ENCODE measurements at places on chromosomes 16 and 17. TPM values are rescaled to one million over a fixed set of nuclear protein-coding genes. Genes with fewer than 3 reads are reported as not detected.

- H3K4me1 ChIP-seq, result peaks cover 9% of the 10 kb centered on the region
- H3K4me3 ChIP-seq, result no peak overlapping the region
- no peaks in the 10 kb centered on the region for H3K36me3 ChIP-seq
- DNase-seq, result no peak
- H3K27ac ChIP-seq, result no peak overlapping the region
- no peaks in the 10 kb centered on the region for H3K27me3 ChIP-seq
These were observed 14.6 kb downstream of the ADCY7 start for GRCh38 chr16:50280932-50281331.

- no peaks in the 10 kb centered on the region for H3K4me1 ChIP-seq
- H3K27ac ChIP-seq, result no peak overlapping the region
- no peak for DNase-seq
- no peaks in the 10 kb centered on the region for H3K27me3 ChIP-seq
These were observed 14.2 kb downstream of the C16orf90 start for GRCh38 chr16:3480901-3481695.

GRCh38 chr17:40460968-40461731, 17.9 kb downstream of the IGFBP4 start:
- no peak overlapping the region for H3K4me3 ChIP-seq
- H3K4me1 ChIP-seq, result peaks cover 25% of the 10 kb centered on the region
- no peak for DNase-seq

GRCh38 chr16:11251525-11252481, 4.2 kb downstream of the SOCS1 start:
- no peaks in the 10 kb centered on the region for H3K27me3 ChIP-seq
- H3K4me1 ChIP-seq, result no peaks in the 10 kb centered on the region
- no peak overlapping the region for H3K4me3 ChIP-seq
- H3K36me3 ChIP-seq, result peaks cover 2% of the 10 kb centered on the region
- DNase-seq, result peak; percentile 39

DNA sequence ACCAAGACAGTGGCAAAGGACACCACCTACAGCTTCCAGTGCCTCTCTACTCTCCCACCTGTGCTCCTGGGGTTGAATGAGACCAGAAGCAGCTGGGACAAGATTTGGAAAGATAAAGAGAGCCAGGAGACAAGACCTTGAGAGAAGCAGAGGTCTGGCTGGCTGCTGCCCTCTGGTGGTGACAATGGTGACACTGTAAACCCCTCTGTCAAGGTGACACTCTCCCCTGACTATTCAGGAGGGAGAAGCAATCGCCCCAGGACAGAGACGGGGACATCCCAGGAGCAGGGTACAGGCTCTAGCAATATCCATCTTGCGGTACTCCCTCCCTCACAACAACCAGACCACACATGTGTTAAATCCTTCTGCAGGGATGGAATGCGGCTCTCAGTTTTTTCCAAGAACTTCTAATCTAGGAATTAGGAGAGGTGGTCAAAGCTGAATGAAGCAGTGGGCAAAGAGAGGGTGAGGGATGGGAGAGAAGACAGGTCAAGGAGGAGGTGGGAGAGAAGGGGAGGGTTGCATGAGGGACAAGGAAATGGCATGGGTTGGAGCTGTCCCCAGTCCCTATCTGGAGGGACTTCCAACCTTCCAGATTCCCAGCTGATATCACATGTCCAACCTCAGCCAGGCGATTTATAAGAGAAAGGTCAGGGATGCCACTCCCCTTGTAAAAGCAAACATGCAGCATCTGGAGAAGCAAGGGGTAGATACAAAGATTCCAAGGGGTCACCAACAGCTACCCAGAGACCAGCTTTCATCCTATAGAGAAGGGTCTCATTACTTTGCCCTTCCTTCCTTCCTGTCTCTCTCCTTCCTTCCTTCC, 2.9 kb downstream of the PHOSPHO1 start:
- peaks cover 3% of the 10 kb centered on the region for H3K36me3 ChIP-seq
- no peak overlapping the region for H3K4me3 ChIP-seq
- H3K27me3 ChIP-seq, result no peaks in the 10 kb centered on the region
- no peaks in the 10 kb centered on the region for H3K4me1 ChIP-seq
- H3K27ac ChIP-seq, result no peak overlapping the region
- DNase-seq, result peak; percentile 77

- H3K27ac ChIP-seq, result no peak overlapping the region
- H3K4me1 ChIP-seq, result no peaks in the 10 kb centered on the region
- H3K4me3 ChIP-seq, result no peak overlapping the region
- no peaks in the 10 kb centered on the region for H3K27me3 ChIP-seq
These were observed 782.9 kb upstream of the SOX9 start for GRCh38 chr17:71337938-71338337.

- no peaks in the 10 kb centered on the region for H3K36me3 ChIP-seq
- H3K27me3 ChIP-seq, result no peaks in the 10 kb centered on the region
- no peak overlapping the region for H3K27ac ChIP-seq
- H3K4me1 ChIP-seq, result peaks cover 3% of the 10 kb centered on the region
- peak; percentile 1 for DNase-seq
These were observed 643.5 kb downstream of the CDH11 start for GRCh38 chr16:64478252-64478906.

- H3K4me3 ChIP-seq, result no peak overlapping the region
- H3K27me3 ChIP-seq, result no peaks in the 10 kb centered on the region
- peaks cover 3% of the 10 kb centered on the region for H3K4me1 ChIP-seq
- DNase-seq, result no peak
- no peak overlapping the region for H3K27ac ChIP-seq
- H3K36me3 ChIP-seq, result no peaks in the 10 kb centered on the region
These were observed 26.9 kb upstream of the ACSF3 start for GRCh38 chr16:89066721-89067120.

GRCh38 chr16:15990902-15991301, 41.5 kb downstream of the ABCC1 start:
- no peak overlapping the region for H3K27ac ChIP-seq
- no peak overlapping the region for H3K4me3 ChIP-seq
- no peaks in the 10 kb centered on the region for H3K27me3 ChIP-seq
- no peaks in the 10 kb centered on the region for H3K36me3 ChIP-seq

The EVPLL gene
- polyA plus RNA-seq, result 0.54 TPM

- peaks cover 50% of the 10 kb centered on the region for H3K4me1 ChIP-seq
- peak; percentile 50 for DNase-seq
- peaks cover 43% of the 10 kb centered on the region for H3K36me3 ChIP-seq
- H3K27me3 ChIP-seq, result no peaks in the 10 kb centered on the region
- H3K4me3 ChIP-seq, result peak overlapping the region; percentile 58
These were observed 119.1 kb upstream of the SMURF2 start for GRCh38 chr17:64781014-64781756.

The SP6 gene
- polyA plus RNA-seq, result 1.6 TPM

DNA sequence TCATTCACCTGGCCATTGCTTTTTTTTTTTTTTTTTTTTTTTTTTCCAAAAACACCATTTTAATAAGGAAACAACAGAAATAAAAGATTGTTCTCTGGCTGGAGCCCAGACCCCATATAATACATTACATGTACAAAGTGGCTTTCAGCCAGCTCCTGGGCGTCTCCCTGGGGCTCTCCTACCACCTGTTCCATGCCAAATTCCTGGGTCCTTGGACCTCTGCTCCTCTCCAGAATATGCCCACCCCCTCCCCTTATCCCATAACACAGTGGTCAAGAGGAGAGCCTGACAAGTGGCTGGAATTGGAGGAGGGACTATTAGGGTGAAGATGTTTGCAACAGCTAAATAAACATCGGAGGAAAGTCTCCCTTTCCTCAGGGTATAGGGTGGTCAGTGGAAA, 3.6 kb upstream of the PHF12 start:
- no peaks in the 10 kb centered on the region for H3K36me3 ChIP-seq
- no peak for DNase-seq
- no peaks in the 10 kb centered on the region for H3K27me3 ChIP-seq
- H3K4me1 ChIP-seq, result peaks cover 6% of the 10 kb centered on the region

- H3K4me1 ChIP-seq, result no peaks in the 10 kb centered on the region
- DNase-seq, result peak; percentile 56
- H3K27ac ChIP-seq, result peak overlapping the region; percentile 25
- H3K36me3 ChIP-seq, result no peaks in the 10 kb centered on the region
These were observed 40.9 kb downstream of the CBFA2T3 start for GRCh38 chr16:88936008-88936555.

The RNF167 gene
- polyA plus RNA-seq, result 119 TPM

The IGFALS gene
- 0.22 TPM for polyA plus RNA-seq

The KCNH6 gene
- 0.43 TPM for polyA plus RNA-seq

- H3K36me3 ChIP-seq, result no peaks in the 10 kb centered on the region
- no peak overlapping the region for H3K4me3 ChIP-seq
- DNase-seq, result no peak
- H3K4me1 ChIP-seq, result no peaks in the 10 kb centered on the region
These were observed 3.6 kb downstream of the GHDC start for GRCh38 chr17:42190491-42191274.

DNA sequence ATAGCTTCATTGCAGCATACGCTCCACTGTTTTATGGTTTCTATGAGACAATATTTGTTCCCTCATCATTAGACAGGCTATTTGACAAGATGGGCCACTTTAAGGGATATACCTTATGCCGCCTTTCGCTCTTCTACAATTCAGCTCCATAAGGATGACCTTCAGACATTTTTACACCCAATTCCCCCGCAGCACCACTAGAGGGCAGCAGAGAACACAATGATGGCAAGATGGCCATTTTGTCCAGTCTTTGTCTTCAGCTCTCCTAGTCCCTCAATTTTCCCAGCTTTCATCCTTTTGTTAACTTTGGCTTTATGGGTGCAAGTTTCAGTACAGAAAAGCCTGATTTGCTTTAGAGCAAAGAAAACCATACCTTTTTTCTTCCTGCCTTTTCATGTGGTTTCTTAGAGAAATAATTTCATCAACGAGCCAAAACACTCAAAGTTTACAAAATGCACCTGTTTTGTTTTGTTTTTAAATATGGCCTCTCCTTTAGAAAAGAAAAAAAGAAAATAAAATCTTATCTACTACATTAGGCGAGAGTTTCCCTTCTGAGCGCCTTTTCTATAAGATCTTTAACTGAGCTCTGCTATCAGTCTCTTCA, 355.3 kb downstream of the TOX3 start:
- H3K36me3 ChIP-seq, result no peaks in the 10 kb centered on the region
- no peak overlapping the region for H3K27ac ChIP-seq
- H3K27me3 ChIP-seq, result no peaks in the 10 kb centered on the region
- no peaks in the 10 kb centered on the region for H3K4me1 ChIP-seq
- no peak overlapping the region for H3K4me3 ChIP-seq

GRCh38 chr16:8113843-8114242, 476.5 kb downstream of the TMEM114 start:
- H3K4me1 ChIP-seq, result no peaks in the 10 kb centered on the region
- no peaks in the 10 kb centered on the region for H3K36me3 ChIP-seq
- no peaks in the 10 kb centered on the region for H3K27me3 ChIP-seq
- H3K4me3 ChIP-seq, result no peak overlapping the region
- H3K27ac ChIP-seq, result no peak overlapping the region

The TRPV3 gene
- polyA plus RNA-seq, result 9.4 TPM

DNA sequence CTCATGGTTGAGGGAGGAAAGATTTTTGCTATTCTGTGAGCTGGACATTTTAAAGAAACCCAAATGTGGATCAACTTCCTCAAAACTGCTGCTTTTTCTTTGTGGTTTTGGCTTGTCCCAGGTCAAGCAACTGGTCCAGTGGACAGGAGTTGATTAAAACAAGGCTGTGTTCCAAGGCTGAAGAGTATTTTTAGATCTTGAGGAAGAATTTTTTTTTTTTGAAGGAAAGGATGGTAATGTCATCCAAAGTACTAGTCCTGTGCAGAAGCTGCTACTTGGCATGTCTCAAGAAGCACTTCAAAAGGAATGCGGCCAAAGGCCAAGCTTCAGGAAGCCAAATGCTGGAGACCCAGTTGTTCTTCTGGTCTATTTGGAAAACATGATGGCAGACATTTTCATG, 8.0 kb upstream of the MYH2 start:
- no peaks in the 10 kb centered on the region for H3K36me3 ChIP-seq
- no peaks in the 10 kb centered on the region for H3K27me3 ChIP-seq
- H3K27ac ChIP-seq, result no peak overlapping the region
- DNase-seq, result no peak

GRCh38 chr17:44642834-44643233, 13.4 kb upstream of the MEIOC start:
- no peak overlapping the region for H3K27ac ChIP-seq
- no peaks in the 10 kb centered on the region for H3K4me1 ChIP-seq
- no peak overlapping the region for H3K4me3 ChIP-seq

DNA sequence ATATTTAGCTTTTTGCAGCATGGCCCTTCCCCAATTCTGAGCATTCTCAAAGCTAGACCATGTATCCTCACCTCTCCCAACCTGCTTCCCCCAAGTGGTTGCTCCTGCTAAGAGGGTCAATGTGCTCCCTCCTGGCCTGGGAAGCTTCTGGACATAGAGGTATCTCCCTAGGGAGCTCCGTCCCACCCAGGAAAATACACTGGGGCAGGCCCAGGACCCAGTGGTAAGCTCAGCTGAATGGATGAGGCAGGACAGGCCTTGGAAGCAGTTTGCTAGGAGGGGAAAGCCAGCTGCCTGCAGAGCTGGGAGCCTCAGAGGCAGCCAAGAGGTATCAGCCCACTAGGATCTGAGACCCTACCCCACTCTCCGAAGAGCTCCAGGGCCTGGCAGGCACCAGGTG, 1721.6 kb downstream of the TP53TG3F start:
- no peaks in the 10 kb centered on the region for H3K27me3 ChIP-seq
- DNase-seq, result no peak
- no peaks in the 10 kb centered on the region for H3K4me1 ChIP-seq
- no peaks in the 10 kb centered on the region for H3K36me3 ChIP-seq
- no peak overlapping the region for H3K27ac ChIP-seq

The MYH3 gene
- polyA plus RNA-seq, result 16.2 TPM

The RDM1 gene
- 1.9 TPM for polyA plus RNA-seq

The HOXB7 gene
- not detected for polyA plus RNA-seq

DNA sequence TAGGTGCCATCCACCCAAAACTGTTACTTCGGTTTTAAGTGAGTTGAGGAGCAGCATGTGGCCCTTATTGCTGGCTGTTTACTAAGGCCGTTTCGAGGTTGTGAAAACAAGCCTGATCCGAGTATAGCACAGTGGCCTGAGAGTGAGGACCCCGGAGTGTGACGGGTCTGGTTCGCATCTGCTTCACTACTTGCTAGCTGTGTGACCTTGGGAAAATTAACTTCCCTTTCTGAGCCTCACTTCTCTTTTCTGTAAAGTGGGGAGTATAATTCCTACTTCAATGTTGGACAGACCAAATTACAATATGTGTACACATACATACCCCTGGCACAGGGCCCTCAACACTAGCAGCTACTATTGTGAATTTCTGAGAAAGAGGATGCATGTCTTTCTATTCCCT, 11.7 kb upstream of the HEATR6 start:
- no peaks in the 10 kb centered on the region for H3K36me3 ChIP-seq
- no peak overlapping the region for H3K4me3 ChIP-seq
- DNase-seq, result no peak
- no peaks in the 10 kb centered on the region for H3K27me3 ChIP-seq

The FOXC2 gene
- polyA plus RNA-seq, result not detected

DNA sequence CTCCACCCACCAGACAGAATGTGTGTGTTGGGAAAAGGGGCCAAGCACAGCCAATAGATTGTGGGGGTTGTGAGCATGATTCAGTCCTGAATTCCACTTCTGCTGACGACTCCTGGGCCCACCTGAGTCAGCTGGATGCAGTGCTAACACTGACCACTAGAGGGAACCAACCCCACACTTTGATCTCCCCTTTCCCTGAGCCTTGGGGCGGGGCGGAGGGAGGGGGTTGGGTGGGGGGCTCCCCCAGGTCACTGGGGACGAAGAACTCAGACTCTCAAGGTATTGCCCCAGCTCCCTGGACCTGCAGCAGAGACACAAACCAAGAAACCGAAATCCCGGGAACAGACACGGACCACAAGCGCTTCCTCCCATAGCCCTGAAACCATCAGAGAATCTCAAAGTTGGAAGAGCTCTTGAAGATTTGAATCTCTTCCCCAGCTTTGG, 621 bp upstream of the CSHL1 start:
- H3K4me1 ChIP-seq, result no peaks in the 10 kb centered on the region
- no peak overlapping the region for H3K27ac ChIP-seq
- H3K36me3 ChIP-seq, result no peaks in the 10 kb centered on the region
- H3K4me3 ChIP-seq, result no peak overlapping the region
- peak; percentile 30 for DNase-seq
- H3K27me3 ChIP-seq, result peaks cover 16% of the 10 kb centered on the region

Data from small intestine (tissue), 16 donors.